T-helper 2 cell (primary cell): ENCODE measurements at places on chromosomes 2 and 18.

DNA sequence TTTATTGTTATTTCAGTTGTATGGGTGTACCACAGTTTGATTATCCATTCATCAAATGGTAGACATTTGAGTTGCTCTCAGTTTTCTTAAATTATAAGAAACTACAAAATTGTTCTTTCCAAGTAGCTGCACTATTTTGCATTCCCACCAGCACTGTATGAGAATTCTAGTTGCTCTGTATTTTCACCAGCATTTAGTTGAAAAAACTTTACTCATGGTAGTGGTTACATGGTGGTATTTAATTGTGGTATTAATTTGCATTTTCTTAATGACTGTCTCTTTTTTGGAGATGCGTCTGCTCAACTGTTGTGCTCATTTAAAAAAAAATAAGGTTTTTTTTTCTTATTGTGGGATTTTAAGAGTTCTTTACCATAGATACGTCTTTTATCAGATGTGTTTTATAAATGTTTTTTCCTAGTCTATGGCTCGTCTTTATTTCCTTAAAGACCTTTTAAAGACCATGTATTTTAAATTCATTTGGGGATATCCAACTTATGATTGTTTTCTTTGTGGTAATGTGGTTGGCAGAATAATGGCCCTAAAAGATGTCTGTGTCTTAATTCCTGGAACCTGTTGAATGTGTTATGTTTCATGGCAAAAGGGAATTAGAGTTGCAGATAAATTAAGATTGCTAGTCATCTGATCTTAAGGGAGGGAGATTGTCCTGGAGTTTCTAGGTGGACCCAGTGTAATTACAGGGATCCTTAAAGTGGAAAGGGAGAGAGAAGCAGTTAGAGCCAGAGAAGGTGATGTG lies 37.4 kb downstream of the UBE2F start:
- DNase-seq, result no peak

- no peak for DNase-seq
Measured at GRCh38 chr2:68263632-68264031, 11.3 kb upstream of the PPP3R1 start.

- DNase-seq, result no peak
Measured at GRCh38 chr18:48938827-48939204, 11.9 kb downstream of the SMAD7 start.

GRCh38 chr2:84782717-84783442 lies 98.0 kb downstream of the TRABD2A start:
- DNase-seq, result peak; percentile 76

DNA sequence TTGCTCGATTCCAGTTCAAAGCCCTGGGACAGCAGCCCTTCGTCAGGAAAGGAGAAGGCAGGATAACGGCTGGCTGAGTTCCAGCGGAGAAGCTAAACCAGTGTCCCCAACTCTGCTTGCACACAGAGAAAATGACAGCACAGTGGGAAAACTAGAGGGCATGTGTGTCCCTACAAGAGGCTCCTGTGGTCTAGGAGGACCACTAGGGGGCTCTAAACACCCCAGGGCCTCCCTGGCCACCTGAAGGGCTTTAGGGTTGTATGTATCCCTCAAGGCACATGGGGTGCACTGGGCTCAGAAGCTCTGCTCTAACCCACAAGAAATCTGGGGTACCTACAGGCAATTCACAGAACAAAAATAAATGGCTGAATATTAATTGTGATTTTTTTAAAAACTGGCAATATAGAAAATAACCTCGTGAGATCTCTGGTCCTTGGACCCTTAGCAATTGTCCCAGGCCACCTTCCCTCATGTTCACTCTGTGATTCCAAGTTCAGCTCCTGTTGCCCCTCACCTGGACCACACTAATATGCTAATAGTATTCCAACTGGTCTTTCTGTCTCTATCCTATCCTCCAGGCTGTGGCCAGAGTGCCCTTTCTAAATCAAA lies 17.5 kb downstream of the STAT1 start:
- no peak for DNase-seq

- DNase-seq, result no peak
Measured at GRCh38 chr18:28147674-28148171, 29.2 kb downstream of the CDH2 start.

DNA sequence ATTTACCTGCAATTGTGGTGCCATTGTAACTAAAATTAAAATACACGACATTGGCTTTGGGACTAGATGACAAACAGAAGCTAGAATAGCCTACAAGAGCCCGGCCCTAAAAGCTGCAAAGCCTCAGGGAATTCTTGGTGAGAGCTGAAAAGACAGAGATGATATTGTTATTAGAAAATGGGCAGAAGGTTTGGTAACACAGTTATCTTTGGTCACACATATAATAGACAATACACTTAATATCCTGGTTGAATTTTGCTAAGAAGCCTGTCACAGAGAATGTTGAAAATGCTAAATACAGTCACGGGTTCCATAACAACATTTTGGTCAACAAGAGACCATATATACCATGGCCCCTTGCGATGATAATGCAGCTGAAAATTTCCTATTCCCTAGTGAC lies 157.3 kb upstream of the CDH19 start:
- DNase-seq, result no peak

- DNase-seq, result no peak
Measured at GRCh38 chr18:11167778-11168177, 18.4 kb upstream of the PIEZO2 start.

DNA sequence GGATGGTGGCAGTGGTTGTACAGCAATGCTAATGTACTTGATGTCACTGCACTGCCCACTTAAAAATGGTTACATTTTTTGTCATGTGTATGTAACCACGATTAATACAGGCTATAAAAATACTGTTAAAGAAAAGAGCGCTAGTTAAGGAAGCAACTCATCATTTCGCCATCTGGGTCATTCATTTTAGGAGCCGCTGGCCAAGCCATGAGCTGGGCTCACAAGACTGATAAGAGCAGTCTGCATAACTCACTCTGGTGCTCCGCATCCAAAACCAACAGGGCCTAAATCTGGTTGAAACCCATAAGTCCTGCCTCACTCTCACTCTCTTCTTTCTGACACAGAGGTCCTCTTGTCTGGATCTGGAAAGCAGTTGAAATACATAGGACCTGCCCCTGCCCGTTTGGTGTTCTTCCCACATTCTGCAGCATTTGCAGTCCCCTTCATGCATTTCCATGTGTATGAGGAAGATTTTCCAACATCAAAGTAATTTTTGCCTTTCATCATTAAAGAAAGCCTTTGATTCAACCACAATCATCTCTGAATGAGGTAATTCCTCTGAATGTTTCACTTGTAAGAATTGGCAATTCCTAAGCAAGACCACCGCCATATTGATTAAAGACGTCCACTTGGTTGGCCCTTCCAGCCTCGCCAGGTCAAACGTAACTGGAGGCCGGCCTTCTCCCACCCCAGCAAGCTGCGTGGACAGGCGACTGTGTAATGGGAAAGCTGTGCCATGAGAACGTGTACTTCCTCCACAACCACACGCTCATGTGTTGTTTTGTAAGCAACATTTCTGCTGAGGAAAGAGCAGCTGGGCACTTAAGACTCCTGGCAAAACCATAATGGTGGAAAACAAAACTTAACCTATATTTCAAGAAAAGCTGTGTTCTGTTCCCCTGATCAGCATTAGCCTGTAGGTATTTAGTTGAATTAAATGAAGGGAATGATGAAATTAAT lies 112.2 kb downstream of the VAPA start:
- DNase-seq, result no peak

DNA sequence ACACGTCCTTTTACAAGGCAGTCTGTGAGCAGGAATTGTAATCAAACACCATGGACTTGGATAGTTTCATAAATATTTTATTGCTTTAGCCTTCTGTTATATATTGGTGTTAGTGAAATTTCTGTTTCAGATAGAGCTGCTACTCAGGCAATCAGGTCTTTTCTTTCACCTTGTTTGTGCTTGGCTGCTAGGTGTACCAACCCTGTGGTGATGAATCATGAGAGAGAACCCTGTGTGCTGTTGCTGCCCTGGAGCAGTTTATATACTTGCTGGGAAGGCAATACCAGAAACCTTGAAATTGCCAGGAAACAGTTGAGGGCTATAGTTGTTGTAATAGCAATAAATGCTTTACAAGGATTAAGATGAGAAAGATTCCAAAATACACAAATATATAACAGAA lies 84.5 kb downstream of the FSHR start:
- DNase-seq, result no peak

DNA sequence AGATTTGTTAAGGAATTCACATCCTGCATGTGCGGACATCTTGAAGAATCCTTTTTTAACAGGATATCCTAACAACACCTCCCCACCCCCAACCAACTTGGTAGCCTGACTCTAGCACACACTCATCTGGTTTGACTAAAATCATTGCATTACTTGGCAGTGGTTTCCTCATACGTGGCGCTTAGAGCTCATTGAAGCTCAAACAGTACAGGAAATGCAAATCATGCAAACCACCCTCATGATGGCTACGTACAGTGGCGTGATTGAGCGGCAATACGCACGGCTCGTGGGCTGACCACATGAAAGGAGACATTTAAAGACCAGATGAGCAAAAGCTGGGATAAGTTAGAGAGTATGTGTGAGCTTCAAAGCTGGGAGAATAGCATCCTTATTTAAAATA lies 336.2 kb downstream of the ZEB2 start:
- DNase-seq, result peak; percentile 21

- DNase-seq, result no peak
Measured at GRCh38 chr2:45884126-45884525, 232.7 kb downstream of the PRKCE start.

- no peak for DNase-seq
Measured at GRCh38 chr2:40646642-40647041, 194.8 kb upstream of the SLC8A1 start.

GRCh38 chr2:150528861-150529801 lies 41.7 kb upstream of the RND3 start:
- DNase-seq, result no peak

DNA sequence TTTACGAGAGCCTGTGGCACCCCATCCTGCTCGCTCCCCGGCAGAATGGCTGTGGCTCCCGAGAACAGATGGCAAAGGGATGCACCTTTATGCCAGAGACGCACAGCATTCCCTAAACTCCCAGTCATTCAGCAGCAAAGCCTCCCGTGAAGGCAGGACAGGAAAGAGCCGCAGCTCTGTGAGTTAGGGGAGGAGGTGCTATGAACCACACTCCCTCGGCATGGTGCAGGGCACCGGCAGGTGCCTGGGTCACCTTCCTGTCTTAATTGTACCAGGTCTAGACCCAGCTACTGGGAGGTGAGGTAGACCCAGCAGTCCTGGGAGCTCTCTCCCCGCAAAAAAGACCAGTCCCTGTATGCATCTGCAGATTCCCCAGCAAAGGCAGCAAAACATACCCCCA lies 149.8 kb downstream of the TWIST2 start:
- no peak for DNase-seq

DNA sequence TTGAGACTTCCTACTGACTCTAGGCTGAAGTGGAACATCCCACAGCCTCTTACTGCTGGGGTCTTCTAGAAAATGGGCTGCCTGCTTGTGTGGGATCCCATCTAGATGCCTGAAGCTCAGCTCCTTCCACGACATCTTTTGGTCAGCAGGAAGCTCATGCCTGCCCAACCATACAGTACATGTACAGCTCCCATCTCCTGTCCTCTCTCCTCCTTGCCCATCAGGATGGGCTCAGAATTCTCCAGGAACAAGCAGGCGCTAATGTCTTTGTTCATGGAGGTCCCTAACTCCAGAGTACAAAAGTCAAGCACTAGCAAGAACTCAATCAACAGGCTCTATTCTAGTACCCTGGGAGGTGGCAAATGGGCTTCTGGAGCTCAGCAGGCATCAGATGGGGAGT lies 31.7 kb upstream of the GPR17 start:
- DNase-seq, result no peak

DNA sequence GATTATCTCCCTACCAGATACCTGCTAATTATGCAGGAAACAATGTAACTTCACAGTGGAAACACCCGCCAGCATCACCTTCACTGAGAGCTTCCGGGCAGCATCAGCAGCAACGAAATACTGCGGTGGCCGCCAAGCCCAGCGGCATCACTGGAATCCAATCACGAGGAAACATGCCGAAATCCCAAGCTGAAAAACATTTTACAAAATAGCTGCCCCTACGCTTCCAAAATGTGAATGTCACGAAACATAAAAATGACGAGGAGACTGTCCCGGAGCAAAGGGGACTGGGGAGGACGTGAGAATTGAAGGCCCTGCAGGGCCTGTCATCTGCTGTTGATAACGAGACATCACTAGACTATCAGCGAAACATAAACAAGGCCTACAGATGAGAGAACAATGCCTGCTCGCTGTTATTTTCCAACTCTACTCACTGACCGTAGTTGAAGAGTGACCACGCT lies 82.6 kb downstream of the HDAC4 start:
- no peak for DNase-seq

GRCh38 chr2:176092270-176093144 lies at the start of gene HOXD13:
TSS of gene HOXD13 (plus strand) at chr2:176092721. CDS start at chr2:176092891, 170 bp downstream.
- no peak for DNase-seq

GRCh38 chr2:195543902-195544894 lies 112.8 kb upstream of the SLC39A10 start:
- DNase-seq, result peak; percentile 69

DNA sequence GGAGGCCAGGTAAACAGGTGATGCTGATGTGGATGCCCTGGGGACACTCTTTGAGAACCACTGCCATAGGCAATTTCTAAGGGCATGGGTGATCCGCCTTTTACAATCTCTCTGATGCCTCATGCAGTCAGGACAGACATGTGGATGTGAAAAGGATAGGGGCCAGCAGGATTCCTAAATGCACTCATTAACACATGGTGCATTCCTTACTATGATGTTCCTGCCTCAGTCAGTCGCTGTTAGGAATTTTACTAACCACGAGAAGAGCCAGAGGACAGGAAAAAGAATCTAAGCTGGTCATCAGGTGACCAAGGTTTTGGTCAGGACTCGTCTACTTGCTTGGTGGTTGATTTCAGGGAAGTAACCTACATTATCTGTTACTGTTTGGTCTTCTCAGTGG lies 191.0 kb downstream of the ARL4C start:
- no peak for DNase-seq

DNA sequence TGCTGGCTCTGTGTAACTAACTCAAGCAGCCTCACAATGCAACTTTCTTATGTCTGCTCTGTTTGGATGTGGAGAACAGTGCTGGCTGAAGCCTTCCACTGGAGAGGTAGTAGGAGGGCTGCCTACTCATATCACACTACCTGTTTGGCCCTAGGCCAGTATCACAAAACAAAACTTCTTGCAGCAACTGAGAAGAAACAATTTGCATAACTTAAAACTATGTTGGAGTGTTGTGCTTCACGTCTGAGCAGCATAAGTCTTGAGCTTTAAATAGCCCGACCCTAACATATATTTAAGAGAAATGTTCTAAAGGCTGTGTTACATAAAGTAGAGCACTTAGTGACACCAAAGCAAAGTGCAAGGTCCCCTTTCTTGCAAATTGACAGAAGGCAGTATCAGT lies 204.9 kb upstream of the ACVR2A start:
- no peak for DNase-seq

DNA sequence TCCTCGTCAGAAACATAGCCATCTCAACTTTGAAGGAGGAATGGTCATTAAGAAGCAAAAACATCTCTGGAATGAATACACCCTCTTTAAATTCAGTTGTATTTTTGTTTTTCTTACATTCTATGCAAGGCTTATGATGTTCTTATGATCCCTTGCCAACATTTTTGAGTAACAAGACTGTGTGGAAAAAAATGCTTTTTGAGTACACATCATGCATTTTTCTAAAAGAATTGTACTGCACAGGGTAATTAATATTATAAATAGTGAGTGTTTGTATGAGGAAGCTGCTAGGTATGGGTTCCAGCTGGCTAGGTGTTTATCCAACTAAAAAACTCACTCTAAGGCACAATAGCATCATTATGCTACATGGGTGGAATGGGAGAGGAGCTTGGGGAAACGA lies 59.0 kb upstream of the SPATS2L start:
- no peak for DNase-seq
